Upper lobe of left lung (tissue), 6 donors: ENCODE measurements at places on chromosomes 5 and 9.

DNA sequence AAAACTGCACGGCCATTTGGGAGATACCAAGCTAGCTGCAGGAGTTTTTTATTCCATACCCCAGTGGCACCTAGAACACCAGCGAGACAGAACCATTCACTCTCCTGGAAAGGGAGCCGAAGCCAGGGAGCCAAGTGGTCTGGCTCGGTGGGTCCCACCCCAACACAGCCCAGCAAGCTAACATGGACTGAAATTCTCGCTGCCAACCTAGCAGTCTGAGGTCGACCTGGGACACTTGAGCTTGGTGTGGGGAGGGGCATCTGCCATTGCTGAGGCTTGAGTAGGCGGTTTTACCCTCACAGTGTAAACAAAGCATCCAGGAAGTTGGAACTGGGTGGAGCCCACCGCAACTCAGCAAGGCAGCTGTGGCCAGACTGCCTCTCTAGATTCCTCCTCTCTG is 108.9 kb upstream of the CHD1 start:
- peak; percentile 74 for DNase-seq

GRCh38 chr9:81629440-81629839 is 59.9 kb downstream of the TLE1 start:
- no peak for DNase-seq

DNA sequence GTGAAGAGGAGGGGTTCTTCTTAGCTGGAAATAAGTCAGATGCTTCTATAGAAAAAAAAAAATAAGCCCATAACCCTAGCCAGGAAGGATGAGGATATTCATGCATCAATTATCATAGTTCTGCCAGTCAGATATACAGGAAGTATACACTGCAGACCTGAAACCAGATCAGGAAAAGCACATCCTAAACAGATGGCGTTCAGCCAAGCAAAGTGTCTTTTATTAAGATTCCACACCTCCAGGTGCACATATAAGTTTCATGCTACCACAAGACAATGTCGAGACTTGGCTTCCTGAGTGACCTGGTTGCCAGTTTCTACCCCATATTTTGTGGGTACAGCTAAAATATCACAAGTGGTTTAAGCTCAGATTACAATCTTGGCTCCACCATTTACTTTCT is 108.3 kb downstream of the CETN3 start:
- DNase-seq: no peak

- no peak for DNase-seq
These were observed 481 bp downstream of the MRPL36 start for GRCh38 chr5:1799110-1799601.

DNA sequence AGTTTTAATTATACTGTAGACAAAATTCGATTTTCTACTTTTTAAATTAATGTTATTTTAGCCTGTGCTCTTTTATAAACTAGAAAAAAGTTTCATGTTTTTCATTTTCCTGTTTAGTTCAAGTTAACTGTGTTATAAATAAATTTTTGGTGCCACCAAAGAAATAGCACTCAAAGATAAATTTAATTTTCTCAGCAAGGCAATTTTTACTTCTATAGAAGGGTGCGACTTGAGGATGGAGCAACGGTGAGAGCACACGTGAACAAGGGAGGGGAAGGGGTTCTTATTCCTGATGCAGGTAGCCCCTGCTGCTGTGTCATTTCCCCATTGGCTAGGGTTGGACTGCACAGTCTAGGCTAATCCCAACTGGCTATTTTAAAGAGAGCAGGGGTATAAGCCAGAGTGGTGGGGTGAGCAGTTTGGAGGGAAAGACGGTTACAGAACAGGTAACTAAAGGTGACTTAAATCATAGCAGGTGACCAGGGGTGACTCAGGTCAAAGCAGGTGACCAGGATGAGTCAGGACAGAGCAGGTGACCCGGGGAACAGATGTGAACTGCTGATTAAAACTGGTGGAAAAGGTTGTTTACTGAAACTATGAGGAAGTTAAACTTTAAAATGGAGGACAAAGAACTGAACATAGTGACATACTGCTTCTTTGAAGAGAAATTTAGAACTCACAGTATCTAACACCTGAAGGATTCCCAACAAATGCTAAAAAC is 104.6 kb upstream of the GPBP1 start:
- DNase-seq: no peak

DNA sequence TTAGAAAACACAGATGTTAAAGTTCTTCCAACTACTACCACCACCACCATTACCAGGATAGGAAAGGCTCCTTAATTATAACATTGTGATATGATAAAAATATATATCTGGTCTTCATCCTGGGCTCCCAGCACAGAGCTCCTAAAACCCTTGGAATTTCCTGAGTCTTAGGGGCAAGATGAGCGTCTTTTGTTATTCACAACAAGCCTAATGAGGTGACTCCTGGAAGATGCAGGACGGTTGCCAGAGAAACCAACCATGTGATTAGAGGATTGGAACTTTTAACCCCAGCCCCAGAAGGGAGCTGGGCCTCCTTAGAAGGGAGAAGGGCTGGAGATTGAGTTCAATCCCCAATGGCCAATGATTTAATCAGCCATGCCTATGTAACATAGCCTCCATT is 148.0 kb upstream of the ADRA1B start:
- no peak for DNase-seq

GRCh38 chr5:97449172-97449571 is 266.1 kb upstream of the RIOK2 start:
- no peak for DNase-seq

DNA sequence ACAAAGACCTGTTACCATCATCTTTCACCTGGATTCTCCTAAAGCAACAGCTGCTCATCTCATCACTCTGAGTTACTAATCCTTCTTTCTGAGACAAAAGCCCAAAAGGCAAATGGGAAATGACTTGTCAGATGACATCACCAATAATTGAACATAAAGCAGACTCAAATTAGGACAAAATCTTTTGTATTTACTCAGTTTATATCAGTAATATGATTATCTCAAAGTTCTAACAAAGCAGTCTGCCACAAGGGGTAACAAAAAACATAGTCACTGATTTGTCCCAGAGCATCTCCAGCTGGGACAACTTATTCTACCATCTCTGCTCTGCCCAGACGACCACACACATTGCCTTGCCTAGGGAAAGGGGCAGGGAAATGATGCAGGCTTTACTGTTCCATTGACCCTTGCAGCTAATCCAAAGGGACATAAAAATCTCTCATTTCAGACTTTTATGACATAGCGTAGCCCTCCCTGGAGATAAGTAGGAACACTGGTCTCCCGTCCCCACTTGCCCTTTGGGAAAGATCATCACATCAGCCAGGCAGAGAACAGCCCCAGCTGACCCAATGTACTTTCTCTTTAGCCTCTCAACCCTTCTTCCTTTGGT is 249.5 kb upstream of the PTGER4 start:
- DNase-seq: no peak

DNA sequence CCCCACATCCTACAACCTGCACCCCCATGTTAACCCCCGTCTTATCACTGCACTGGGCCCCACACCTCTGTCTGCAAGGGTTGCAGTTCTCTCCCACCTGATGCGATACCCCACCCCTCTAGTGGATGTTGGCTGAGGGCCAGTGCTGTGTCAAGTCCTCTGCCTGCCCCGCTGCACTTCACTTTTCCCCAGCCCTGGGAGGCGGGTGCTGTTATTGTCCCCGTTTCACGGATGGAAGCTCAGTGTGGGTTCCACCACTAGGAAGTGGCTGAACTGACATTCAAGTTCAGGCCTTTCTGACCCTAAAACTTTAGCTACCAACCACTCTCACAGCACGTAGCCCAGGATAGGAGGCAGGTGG is 3.5 kb downstream of the SNCB start:
- DNase-seq: no peak

DNA sequence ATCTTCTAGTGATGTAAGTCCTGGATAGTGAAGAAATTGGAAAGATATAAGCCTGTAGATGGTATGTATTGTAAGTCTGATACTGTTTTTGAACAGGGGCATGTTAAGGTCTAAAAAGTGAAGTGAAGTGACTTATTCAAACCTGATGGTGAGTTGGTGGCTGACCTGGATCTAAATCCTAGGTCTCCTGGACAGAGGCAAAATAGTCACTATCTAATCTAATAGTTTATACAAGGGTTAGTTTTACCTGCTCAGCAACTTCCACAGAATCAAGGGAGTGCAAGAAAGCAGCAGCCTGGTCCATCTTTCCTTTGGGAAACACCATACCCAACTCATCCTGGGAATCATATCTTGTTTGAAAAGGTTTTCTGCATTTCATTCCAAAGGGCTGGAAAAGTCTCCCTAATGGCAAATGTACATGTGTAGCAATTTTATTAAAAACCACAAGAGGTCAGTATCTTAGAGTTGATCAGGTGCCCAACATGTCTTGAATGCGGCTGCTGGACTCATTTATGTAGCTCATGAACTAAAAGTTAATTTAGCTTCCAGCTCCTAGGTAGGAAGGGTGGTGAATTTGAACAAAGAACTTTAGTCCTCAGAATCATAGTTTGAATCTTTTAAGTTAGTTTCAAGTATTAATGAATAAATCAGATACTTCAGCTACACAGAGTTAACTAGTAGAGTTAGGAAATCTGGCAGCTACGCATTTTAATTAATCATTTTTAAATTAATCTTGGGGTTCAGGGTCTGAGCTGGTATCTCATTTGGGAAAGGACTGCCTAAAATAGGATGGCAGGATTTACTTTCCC is 26.0 kb downstream of the SKP2 start:
- DNase-seq: no peak

DNA sequence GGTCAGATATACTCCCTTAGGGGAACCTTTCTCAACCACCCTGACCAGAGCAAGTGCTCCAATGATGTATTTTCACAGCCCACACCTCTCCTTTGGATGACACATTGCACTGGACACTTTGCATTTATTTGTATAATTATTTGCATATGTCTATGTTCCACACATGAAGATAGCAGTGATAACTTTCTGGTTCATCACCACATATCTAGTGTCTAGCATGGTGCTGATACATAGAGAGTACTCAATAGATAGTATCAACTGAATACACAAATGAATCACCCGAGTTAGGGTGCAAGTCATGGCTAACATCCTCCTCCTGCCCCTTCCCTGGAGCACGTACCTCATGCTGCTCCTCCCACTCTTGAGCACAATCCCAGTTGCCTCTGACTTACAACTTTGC is 617.6 kb downstream of the EBF1 start:
- no peak for DNase-seq

DNA sequence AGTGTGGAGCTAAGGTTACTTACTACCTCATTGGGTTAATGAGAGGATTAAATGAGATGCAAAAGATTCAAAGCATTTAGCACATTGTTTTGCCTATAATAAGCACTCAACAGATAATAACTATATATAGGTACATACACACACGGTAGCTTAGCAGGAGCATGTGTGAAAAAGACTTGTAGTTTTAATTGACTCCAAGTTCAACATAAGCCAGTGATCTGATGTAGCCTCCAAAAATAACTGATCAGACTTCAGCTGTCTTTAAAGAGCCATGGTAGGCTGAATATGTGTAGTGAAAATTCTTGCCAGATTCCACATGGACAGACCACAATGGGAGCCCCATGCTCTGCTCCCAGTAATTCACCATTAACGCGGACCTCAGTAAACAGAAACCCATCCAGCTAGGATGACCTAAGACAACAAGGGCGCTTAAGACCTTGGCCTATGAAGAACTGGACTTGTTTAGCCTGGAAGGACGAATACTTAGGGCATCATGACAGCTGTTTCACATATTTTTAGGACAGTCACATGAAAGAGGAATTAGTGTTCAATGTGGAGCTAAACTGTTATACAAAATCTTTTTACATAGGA is 115.1 kb upstream of the ZNF366 start:
- DNase-seq: no peak

GRCh38 chr5:58404734-58405133 is 55.2 kb downstream of the PLK2 start:
- no peak for DNase-seq

DNA sequence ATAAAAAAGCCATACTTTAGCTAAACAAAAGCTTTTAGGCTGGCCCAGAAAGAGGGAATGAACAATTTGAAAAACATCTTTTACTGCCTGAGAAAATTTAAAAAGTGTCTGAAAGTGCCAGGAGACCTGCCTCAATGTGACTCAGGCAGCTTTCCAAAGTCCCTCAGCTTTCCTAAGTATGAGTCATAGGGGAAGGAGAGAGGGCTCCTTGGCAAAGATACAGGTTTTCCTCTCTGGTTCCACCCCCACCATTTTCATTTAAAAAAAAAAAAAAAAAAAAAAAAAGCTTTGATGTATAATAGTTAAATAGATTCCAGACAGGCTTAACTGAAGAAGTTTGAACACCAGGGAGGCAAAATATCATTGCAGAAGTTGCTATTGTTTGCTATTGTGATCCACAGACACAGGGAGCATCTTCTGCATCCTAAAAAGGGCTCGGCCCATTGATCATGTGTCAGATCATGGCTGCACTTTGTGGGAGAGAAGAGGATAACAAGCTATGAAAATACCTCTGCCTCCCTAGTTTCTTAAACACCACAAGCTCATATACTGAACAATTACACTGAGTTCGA is 71.5 kb downstream of the MRPS27 start:
- no peak for DNase-seq

DNA sequence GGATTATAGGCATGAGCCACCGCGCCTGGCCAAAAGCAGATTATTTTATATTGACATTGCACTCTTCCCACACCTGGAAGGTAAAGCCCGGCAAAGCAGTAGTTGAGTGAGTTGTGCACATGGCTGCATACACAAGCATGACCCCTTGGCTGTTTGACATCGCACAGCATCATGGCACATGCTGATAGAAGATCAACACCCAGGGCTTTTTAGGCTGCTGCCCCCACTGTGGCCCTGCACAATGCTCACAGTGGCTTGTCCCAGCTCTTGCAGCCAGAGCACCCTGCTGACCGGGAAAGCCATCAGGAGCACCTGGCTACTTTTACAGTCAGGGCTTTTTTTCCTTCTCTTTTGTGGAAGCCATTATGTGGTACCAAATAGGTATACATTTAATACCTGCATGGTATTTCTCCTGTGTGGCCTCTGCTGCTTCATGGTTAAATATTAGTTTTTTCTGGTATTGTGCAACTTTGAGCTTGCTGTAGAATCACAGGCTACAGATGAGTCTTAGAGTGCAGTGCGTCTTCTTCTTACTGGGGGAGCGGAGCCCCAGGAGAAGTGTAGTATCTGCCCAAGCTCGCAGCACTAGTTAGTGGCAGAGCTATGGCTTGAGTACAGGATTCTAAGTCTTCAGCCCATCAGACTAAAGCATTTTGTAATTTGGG is 264.5 kb downstream of the AOPEP start:
- no peak for DNase-seq

GRCh38 chr9:85729882-85730281 is 11.9 kb downstream of the AGTPBP1 start:
- DNase-seq: no peak

DNA sequence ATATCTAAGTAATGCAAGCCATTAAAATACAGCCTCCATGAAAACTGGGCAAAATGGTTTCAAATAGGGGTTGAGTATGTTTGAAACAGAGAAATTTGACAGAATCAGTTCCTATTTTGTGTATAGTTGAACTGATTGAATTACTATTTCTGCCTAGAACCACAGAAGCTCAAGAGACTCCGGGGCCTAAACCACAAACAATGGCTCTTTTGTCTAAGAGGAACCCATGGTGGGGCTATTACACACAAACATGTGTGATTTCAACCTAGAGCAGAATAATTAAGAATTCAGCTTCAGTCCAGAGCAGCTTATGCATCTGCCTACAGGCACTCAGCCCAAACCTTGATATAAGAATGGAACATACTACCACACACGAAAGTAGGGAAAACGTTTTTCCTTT is 171.2 kb upstream of the MPDZ start:
- DNase-seq: no peak
